Activated T-helper 1 cell treated with anti-CD3 and anti-CD28 coated beads, Interleukin-12 subunit alpha, Interleukin-12 subunit beta, Interleukin-2, Interleukin-4 antibody, amounts not matched to agents 30 ng/mL and 10 ng/mL and 1 ng/mL, durations not matched to agents 14 hours and 24 hours and 36 hours (primary cell): ENCODE measurements at places on chromosomes 4 and X. TPM values are rescaled to one million over a fixed set of nuclear protein-coding genes. Genes with fewer than 3 reads are reported as not detected.

NOX1 gene
- not detected in 2 replicates for total RNA-seq

SLC2A9 gene
- total RNA-seq: 3.4 and 4.5 TPM in 2 replicates

GRCh38 chr4:117700111-117700892 lies 334.0 kb upstream of the NDST3 start:
- DNase-seq: no peak

GRCh38 chr4:153808175-153808574 lies 19.3 kb upstream of the SFRP2 start:
- DNase-seq: no peak

SSX4B gene
- not detected in 2 replicates for total RNA-seq

DNA sequence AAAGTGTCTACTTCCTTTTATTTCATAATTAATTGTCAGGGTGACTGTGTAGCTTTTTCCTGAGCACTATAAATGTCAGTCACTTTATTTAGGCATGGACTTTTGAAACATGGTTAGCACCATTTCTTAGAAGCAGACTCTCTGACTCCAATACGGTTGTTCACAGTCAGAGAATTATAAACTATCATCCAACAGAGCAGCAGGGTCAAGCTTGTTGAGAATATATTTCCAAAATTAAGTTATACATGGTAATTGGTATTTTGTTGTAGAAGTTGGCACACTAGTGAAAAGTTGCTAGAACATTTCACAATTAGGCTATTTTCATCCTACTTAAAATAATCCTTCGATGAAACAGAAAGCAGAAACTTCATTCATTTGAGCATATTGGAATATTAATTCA lies 1155.5 kb upstream of the IGFBP7 start:
- DNase-seq: no peak

DNA sequence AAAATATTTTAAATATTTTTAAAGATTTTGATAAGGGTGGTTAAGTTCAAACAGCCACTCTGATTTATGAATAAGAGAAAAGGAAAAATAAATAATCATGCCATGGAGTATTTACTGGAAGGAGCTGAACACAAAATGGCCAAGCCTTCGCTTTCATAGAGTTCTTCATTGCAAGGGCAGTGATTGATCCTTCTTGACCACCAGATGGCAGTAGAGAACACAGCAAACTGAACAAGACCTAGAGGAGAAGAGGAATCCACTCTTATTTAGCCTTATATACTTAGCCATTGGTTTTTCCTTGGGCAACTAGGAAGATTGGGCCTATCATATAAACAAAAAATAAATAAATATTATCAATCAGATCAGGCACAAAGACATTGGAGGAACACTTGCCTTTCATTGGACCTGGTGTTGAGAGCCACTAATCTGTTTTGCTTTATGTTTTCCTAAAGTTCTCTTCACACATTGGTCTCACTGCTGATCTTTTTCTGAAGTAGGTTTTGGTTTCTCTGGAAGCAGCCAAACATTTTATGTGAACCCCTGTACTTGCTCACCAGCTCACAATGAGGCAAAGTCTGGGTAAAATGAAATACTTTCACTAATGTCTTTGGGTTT lies 58.1 kb upstream of the PARM1 start:
- DNase-seq: peak; percentile 3

HTT gene
- 65.9 and 66.9 TPM in 2 replicates for total RNA-seq

DNA sequence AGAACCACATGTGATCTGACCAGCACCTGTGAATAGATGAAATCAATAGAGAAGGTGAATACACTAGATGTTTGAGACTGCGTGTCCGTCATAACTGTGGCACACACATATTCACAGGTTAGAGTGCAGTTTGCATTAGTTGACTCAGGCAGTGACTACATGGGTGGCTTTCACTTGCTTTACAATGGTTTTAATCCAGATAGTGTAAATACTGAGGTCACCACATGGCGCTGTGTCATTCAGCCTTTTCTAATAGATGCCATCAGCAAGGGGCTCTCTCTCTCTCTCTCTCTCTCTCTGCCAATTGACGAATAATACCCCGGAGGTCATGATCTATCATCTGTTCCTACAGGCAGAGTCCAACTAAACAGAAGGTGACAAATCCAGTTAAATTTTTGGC lies 30.7 kb upstream of the FGF13 start:
- no peak for DNase-seq

GRCh38 chr4:108709234-108709633 lies 53.6 kb downstream of the ETNPPL start:
- no peak for DNase-seq

CYBB gene
- total RNA-seq: not detected in 2 replicates

COL4A6 gene
- not detected in 2 replicates for total RNA-seq

DNA sequence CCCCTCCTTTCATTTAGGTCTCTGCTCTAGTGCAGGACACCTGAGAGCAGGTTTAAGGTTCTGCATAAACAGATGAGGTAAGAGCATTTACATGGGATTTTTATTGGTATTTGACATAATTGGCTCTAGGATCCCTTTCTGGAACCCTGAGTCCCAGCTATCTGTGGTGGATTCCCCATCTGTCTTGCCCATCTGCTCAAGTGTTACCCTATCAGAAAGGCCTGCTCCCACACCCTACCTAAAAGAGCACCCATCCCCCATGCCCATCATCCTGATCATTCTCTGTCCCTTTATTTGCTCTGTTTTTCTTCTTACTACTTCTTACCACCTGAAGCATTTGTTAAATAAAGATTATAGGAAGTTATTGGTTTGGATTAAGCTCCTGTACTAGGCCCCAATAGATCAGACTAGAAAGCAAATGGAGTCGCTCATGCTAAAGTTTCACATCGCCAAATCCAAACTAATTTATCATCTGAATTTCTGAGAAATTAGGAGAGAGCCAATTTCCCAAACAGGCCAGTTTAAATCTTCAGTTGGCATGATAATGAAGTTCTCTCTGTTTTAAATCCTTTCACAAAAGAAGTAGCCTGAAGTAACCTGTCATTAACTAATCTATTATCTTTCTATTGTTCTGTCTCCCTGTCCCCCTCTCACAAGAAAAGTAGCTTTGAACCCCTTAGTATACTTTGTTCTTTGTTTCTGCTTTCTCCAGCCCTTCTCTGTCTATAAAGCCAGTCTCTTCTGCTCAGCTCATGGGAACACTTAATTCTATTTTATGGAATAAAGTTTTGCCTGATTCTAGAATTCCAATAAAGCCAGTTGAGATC lies 178.6 kb downstream of the ZNF674 start:
- no peak for DNase-seq

- DNase-seq: no peak
Measured at GRCh38 chrX:73851014-73852009, 288.3 kb downstream of the CHIC1 start.

GRCh38 chr4:140154572-140154891 lies 548 bp upstream of the MAML3 start:
- no peak for DNase-seq

IL21 gene
- total RNA-seq: 136 and 138 TPM in 2 replicates

DNA sequence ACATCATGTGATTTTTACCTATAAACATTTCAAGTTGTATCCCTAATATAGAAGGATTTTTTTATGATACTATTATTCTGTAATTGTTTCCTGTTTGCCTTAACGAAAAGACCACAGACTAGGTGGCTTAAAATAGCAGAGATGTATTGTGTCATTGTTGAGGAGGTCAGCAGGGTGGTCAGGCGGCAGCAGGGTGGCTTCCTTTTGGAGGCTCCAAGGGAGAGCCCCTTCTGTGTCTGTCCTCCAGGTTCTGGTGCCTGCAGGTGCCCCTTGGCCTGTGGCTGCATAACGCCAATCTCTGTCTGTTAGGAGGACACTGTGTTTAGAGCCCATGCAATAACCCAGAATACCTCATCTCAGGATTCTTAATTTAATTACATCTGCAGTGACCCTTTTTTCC lies 118.1 kb downstream of the TBL1X start:
- no peak for DNase-seq
